AG04449 (cell line): ENCODE measurements at places on chromosomes 2 and 18.

GRCh38 chr2:61220768-61221167, 58.8 kb downstream of the C2orf74 start:
- DNase-seq: peak; percentile 16

GRCh38 chr2:28173377-28173776, 219.3 kb upstream of the FOSL2 start:
- no peak for DNase-seq

DNA sequence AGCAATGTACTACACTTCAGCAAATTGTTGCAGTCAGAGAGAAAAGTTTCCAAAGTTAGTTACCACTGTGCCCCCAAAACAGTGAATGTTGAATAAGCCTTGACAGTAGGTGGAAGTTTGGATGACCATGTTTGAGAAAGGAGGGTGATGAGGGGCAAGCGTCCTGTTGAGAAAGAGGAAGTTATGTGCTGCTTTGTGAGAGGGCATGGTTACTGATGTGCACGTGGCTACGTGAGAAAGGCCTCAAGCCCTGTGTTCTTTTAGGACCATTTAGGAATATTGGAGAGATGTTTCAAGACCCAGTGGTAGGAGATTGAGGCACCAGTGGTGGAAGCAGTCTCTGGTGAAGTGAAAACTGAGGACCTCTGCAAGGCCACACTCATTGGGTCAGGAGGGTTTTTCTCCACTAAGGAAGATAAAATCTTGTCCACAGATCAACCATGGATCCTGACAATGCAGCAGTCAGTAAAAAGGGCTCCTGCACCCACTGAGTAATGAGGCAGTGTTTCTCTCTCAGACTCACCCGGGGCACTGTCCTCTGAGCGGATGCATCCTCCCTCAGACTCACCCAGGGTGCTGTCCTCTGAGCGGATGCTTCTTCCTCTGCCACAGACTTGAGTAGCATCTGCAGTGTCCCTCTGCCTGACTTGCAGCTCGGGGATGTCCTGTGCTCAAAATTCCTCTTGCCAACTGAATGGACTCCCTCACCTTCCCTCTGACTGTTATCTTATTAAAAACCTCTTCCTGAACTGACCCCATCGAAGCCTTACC, 34.7 kb upstream of the ACTR3 start:
- no peak for DNase-seq

DNA sequence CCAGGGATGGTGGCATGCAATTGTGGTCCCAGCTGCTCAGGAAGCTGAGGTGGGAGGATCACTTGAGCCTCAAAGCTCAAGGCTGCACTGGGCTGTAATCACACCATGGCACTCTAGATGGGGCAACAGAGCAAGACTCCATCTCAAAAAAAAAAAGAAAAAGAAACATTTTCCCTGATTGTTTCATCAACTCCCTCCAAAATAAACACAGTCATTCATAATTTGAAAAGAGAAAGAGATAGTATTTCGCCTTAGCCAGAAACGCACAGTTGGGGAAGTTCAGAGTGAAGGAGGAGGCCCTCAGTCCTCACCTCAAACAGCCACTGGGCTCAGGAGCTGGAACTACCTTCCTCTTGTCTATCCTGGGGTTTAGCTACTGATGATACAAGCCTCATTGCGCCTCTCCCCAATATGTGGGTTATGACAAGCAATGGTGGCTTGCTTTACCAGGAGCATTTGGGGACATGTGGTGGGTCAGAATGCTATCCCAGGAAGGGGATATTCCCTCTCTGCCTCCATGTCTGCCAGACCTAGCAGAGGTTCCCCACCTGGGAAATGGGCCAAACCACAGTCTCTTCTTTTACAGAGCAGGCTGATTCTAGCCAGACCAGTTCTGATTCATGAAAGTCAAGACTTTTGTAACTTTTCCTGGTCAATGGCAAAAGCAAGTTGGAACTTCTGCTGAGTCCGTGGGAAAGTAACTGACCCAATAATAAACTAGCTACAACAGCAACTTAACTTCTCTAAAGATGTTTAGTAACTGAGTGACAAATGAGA, 22.2 kb upstream of the TMEM87B start:
- no peak for DNase-seq

DNA sequence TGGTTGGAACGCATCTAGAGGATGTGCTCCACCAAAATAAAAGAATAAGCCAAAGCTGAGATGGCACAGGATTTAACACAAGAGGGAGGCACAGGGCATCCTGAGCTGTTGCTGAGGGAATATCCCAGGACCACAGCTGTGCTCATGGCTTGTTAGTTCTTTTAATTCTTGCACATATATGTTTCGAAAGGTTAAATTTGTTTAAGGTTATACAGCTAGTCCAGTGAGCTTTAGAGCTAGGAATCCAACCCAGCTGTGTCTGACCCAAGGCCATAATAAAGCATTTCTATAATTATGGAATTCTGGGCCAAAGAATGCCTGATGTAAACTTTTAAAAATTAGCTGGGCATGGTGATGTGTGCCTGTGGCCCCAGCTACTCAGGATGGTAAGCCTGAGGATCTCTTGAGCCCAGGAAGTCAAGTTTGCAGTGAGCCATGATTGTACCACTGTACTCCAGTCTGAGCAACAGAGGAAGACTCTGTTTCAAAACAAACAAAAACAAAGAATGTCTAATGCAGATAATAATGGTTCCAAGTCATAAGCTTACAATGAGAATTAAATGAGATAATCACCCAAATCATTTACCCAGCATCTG, 66.4 kb upstream of the CCBE1 start:
- no peak for DNase-seq

GRCh38 chr2:121664713-121665112, 15.5 kb upstream of the CLASP1 start:
- DNase-seq: no peak

GRCh38 chr18:77065221-77065981, 67.2 kb downstream of the MBP start:
- peak; percentile 65 for DNase-seq

- no peak for DNase-seq
Observed at GRCh38 chr2:65370387-65371073, 61.9 kb downstream of the SPRED2 start.

GRCh38 chr2:33583194-33583938, 15.7 kb downstream of the FAM98A start:
- no peak for DNase-seq

- peak; percentile 54 for DNase-seq
Observed at GRCh38 chr2:225735844-225736243, 336.3 kb downstream of the NYAP2 start.

- DNase-seq: no peak
Observed at GRCh38 chr18:9712611-9713010, 4.5 kb downstream of the RAB31 start.

DNA sequence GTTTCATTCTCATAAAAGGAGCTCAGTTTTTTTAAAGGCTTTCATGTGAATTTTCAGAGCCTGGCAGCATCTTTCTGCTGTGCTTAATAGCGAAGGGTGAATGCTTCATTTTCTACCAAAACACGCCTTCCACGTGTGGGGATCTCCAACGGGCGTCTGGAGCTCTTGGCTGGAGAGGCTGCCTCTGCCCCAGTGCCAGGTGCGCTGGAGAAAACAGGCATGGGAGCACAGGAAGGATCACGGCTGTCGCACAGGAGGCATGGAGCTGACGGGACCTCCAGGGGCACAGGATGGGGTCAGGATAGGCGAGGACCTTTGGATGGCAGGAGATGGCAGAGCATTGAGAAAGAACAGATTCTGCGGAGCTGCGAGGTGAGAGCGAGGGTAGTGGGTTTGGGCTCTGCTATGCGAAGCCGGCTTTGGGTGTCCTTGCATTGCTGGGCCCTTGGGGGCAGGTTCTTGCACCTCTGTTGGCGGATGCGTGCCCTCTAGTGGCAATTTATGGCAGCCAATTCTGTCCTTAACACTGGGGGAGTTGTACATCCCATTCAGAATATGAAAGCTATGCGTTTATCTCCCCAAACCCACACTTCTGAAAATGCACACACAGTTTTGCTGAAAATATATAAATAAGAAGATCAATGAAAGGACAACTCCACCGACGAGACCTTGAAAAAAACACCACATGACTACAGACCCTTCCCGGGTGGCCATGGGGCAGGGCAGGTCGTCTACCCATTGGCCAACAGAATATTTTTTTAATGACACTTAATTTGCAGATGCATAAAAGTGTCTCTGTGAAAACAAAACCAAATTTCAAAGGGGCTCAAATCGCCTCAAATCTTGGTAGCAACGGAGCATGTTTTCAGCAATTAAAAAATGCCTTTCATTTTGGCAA, 90.4 kb upstream of the SLC35G4 start:
- DNase-seq: no peak

DNA sequence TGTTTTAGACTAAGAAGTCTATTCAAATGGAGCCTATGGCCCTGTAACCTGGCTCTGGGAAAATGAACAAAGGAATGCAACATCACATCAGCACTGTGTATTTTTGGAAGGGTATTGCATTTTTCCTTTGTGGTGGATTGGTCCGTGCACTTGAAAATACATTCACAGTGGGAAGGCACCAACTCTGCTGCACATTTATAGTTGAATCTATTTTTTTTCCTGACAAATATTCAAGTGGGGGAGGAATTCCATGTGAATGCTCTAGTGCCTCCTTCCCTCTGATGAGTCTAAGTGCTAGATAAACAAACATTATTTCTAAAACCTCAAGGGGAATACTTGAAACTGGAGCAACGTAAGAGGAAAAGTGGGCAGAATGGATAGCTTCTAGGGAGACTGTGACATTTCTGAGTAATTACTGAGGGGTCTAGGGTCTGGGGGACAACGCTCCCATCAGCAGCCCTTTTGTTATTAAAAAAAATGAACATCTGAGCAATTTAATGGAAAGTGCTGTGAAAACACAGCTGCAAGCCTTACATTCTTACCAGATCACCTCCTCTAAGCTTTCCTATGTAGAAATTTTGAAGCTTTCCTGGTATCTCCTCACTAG, 208.2 kb downstream of the SLC8A1 start:
- DNase-seq: peak; percentile 95

DNA sequence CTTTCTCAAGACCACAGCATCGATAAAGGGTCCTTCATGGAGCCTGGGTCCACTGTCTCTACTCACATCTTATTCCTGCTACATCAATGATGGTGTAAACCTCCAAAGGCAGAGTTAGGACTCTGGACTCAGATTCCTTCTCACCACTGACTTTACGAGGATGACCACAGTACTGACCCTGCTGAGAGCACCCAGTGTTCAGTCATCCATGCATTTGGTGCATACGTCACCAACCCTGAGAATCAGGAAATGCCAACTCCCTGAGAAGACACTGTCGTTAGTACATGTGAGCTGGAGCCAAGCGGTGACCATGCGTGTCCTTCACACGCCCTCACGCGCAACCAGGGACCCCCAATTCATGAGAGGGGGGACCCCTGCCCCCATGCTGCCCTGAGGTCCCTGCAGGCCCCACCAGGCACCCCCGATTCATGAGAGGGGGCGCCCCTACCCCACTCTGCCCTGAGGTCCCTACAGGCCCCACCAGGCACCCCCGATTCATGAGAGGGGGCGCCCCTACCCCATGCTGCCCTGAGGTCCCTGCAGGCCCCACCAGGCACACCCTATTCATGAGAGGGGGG, 178.4 kb upstream of the TPO start:
- DNase-seq: peak; percentile 75

GRCh38 chr2:62363166-62363565, 142.8 kb downstream of the TMEM17 start:
- no peak for DNase-seq

DNA sequence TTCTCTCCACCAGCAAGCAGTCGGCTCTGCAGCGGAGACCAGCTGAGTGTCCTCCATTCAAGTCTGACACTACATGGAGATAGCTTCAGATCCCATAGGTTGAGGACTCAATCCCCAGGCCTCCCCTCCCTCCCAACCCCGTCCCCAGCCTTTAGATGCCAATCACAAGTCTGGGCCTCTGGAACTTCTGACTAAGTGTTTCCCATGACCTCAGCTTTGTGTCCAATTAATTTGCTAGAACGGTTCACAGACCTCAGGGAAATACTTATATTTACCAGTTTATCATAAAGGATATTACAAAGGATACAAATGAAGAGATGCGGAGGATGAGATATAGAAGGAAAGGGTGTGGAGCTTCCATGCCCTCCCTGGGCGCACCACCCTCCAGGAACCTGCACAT, 77.4 kb downstream of the MERTK start:
- no peak for DNase-seq

GRCh38 chr18:56214706-56215105, 423.7 kb downstream of the TXNL1 start:
- DNase-seq: no peak

DNA sequence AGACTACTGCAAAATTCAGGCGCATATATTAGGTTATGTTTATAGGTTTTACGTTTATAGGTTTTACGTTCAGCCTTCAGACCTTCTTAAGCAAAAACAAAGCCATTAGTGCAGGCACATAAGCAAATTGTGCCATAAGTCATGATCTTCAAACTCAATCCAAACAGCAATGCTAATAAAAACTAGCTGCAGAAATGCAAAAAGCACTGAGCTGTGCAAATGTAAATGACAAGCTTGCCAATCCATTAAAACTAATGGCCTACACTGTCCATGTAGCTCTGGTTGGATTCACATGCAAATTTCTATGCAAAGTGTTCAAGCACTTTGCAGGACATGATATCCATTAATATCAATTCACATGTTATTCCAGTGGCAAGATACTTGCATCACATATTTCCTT, 50.9 kb downstream of the LRPPRC start:
- DNase-seq: no peak

DNA sequence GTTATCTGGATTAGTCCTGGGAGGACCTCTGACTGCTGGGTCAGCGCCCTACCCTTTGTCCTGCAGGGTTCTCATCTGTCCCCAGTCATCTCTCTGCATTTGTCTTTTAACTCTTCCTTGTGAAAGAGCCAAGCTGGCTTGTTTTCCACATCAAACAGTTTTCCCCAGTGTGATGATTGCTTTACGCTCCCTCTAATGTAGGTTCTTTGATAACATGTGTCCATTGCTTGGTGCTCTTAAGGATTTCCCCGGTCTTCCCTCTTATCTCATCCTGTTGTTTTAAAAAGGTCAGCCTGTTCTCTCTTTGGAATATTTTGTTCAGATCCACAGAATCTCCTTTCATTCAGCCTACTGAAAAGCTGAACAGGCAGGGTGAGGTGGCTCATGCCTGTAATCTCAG, 792.1 kb upstream of the RAB6C start:
- no peak for DNase-seq

- no peak for DNase-seq
Observed at GRCh38 chr18:49519101-49519971, 32.3 kb upstream of the C18orf32 start.

DNA sequence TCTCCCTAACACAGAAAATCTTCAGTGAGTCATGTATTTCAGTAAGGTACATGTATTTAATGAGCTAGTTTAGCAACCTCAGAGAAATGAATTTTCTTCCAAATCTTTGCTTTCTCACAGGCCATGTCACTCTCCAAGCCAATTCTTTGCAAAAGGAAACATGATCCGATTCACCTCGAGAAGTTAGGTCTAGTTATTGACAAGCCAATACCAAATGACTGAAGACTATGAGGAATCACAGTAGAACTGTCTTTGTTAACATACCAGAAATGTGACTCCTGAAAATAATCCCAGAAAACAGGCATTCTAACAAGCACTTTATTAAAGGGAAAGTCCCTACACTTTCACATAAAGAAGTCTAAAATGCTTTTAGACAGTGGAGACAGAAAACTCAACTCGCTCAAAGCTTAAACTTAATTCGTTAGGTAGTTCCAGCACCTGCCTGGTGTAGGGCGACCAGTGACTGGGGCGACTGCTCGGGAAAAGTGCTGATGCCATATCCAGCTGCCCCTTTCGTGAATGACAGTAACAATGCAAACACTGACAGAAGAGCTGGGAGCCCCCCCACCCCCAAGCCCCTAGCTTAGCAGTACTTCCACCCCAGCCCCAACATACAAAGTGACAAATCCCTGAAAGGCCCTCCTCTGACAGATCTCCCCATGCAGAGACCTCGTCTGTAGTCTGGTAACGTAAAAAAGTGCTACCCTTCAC, 1.8 kb downstream of the MEMO1 start:
- DNase-seq: no peak
